ENCODE measurements at places on chromosomes 6 and 20.

- no peak for DNase-seq
Observed at GRCh38 chr6:47733879-47734558, 35.6 kb downstream of the ADGRF4 start.

DNA sequence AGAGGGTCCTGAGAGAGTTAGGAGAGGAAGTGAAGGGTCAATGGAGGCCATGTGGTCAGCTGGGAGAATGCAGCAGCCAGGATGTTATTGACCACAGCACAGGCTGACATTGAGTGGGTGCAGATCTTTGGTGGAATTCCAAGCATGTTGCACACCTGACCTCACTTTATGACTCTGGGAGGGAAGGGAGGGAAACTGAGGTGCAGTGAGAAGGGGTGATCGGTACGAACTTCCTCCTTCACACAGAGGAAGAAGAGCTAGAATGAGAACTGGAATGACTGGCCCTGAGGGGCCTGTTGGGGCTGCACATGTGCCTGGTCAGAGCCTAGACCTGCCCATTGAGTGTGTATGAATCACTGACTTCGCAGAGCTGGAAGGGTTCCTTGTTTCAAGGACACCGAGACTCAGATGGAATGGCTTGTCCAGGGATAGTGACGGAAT lies 9.8 kb downstream of the FAM83D start:
- no peak for DNase-seq

DNA sequence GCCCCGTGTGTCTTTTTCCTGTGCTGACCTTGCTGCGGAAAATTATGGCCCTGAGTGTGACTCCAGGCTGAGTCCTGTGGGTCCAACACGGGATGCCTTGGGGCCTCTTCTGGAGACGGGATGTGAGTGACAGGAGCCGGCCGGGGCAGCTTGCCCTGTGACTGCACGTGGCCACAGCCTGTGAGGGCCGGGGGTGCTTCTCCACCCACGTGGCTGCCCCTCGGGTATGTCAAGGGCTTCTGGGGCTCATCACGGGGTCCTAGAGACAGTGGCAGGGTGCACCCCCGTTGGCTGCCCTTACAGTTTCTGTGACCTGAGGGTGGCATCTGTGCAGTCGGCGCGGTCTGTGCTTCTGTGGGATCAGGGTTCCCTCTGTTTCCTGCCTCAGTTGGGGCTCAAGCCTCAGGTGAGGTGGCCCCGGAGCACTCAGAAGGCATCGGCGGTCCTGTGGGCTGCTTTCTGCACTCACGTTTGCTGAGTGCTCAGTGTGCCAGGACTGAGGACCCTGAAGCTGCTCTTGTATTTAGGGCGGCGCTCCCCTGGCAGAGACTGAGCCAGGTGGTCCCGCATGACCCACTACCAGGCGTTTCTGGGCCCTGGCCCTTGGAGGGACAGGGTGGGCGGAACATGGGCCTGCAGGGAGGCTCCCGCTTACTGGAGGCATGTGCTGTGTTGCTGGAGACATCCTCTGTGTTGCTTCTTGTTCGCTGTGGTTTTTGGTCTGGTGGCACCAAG lies 5.4 kb downstream of the RTEL1 start:
- DNase-seq, result no peak

DNA sequence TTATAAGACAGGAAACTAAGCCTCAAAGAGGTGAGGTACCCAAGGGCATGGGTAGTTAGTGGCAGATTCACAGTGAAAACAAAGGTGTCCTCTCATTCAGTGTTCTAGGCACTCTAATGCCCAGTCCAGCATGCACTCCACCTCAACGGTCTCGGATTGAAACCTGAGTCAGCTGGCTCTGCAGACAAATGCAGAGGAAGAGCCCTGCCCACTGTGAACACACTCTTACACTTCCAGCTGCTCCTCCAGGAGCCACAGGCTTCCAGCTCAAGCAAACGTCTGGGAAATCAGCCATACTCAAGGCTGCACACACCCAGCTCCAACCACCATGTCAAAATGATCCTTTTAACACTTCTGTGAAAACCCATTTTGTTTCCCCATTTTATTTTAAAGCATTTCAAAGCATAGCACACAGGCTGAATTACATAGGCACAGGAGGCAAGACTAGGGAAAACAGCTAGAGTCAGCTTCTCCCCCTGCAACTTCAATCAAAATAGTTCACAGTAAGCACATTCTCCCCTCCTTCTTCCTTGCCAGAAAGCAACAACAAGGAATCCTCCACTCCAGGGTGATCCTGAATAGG lies 3.0 kb upstream of the IL17A start:
- DNase-seq, result no peak

DNA sequence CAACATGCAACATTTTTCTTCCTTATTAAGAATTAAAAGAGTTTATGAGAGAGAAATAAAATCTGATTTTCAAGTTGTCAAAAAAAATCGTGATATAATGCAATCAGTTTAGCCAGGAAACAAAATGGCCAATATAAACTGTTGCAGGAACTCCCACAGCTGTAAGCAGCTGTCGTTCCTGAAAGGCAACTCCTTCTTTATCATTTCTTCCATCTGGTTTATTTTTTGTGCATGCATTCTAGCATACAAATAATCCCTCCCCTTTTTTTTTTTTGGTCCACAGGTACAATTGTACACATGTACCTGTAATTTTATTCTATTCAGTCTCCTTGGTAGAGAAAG lies 19.7 kb downstream of the TRAF3IP2 start:
- no peak for DNase-seq

- no peak for DNase-seq
Observed at GRCh38 chr6:2885967-2886735, 17.0 kb downstream of the SERPINB9 start.

- DNase-seq, result no peak
Observed at GRCh38 chr6:36938536-36938935, 16.0 kb upstream of the PI16 start.

DNA sequence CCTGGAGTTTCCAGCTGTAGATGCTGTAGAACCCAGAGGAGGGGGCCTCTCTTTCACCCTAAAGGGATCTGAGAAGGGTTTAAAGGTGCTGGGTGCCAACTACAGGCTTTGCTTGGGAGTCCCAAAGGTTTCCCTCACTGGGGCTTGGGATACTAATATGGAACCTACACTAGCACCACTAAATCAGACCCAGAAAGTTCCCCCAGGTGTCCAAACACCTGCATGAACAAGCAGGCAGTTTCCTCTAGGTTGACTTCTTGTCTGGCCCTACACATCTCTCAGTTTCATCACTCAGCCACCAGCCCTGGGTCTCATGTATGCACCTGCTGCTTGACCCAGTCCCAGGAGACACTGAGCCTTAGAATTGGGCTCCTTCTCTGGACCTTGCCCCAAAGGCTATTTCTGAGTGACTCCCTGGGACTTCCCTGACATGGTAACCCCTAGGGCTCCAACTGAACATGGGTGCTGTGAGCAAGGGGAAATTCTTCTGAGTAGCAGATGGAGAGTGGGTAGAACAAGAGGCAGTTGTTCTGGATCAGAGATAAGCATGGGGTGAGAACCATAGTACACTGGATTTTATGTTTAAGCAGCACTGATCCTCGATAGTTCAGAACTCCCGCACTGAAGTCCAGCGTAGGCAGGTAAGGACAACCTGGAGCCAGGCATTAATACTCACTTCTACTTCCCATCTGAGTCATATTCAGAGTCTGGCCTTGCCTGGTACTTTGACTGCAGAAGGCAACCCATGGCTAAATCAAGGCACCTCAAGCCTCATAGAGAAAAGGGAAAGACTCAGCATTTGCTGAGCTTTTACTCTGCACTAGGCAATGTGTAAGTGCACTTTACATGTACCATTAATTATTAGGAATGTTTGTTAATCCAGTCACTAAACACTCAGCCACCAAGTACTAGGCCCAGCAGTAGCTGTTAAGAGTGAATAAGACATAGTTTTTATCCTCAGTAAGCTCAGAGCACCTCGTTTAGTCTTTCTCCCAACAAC lies 16.8 kb downstream of the BCL2L1 start:
- DNase-seq, result no peak

GRCh38 chr6:43992783-43993644 lies 134.2 kb downstream of the MRPL14 start:
- DNase-seq, result no peak

DNA sequence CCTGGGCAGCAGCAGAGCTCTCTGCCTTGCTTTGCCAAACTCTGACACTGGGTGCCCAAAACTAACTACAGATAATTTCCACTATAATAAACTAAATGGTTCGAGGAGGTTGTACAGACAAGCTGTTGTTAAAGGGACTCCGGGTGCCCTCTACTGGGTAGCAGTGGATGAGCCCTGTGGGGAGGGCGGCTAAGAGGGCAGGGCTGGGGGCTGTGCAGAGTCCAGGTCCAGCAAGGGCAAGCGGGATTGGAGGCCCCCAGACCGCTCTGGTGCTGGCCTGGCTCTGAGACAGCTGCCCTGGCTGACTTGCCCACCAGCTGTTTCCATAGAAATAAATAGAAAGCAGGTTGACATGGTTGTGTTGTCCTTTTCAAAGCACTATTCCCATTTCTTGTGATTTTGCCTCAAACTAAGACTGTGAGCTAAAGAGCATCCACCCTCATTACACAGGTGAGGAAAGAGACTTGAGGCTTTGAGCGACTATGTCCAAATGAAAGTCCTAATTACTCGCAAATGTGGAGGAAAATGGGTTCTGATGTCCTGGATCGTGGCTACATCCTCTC lies 167.6 kb upstream of the CST7 start:
- no peak for DNase-seq

- DNase-seq, result no peak
Observed at GRCh38 chr20:58647796-58648501, 3.1 kb upstream of the STX16 start.

- DNase-seq, result no peak
Observed at GRCh38 chr6:157615420-157615769, 207.7 kb upstream of the SNX9 start.

DNA sequence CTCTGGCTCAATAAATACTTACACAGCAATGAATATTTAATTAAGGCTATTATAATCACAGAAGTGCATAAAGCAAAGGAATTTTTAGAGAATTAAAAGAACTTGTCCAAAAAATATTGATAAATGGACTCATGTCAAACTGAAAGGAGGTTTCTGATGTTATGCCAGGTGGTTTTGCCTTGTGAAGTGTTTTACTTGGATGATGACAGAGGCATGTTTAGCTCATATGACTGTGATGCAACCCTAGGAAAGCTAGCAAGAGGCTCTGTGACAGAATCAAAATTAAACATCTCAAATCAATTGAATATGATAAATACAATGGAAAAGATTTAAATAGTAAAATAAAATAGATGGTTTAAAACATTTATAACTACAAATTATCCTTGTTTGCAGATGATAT lies 137.3 kb downstream of the TMEM200A start:
- DNase-seq, result no peak

GRCh38 chr6:81950877-81951276 lies 198.4 kb upstream of the TENT5A start:
- no peak for DNase-seq
